ENCODE measurements at places on chromosomes 6 and 20.
A peak's percentile ranks its signal among the peaks of the same experiment; 100 is the strongest.

GRCh38 chr6:148214667-148215066 lies 128.0 kb upstream of the SASH1 start:
- no peak for DNase-seq

- DNase-seq, result no peak
Observed at GRCh38 chr20:62015540-62016288, 50.0 kb downstream of the TAF4 start.

DNA sequence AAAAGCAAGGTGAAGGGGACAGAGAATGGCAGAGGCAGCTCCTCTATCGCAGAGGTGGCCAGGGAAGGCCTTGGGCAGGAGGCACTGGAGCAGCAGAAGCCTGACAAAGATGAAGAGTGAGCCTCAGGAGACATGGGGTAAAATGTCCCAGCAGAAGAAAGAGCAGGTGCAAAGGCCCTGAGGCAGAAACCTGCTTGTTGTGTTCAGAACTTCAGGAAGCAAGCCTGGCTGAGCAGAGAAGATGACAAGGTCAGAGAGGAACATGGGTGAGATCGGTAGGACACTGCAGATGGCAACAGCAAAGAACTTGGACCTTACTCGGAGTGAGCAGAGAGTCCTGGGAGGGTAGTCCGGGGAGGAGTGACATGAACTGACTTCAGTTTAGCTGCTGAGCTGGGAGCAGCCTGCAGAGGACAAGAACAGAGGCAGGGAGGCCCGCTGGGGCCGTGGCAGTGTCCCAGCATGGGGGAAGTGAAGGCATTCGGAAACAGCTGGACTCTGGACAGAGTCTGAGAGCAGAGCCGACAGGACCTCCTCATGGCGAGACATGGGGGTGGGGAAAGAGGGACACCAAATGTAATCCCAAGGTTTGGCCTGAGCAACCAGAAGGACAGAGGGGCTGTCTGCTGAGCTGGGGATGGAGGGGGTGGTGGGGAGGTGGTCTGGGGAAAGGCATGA lies 106.3 kb downstream of the PREX1 start:
- DNase-seq, result no peak

GRCh38 chr6:90975741-90976140 lies 388.9 kb upstream of the MAP3K7 start:
- no peak for DNase-seq

DNA sequence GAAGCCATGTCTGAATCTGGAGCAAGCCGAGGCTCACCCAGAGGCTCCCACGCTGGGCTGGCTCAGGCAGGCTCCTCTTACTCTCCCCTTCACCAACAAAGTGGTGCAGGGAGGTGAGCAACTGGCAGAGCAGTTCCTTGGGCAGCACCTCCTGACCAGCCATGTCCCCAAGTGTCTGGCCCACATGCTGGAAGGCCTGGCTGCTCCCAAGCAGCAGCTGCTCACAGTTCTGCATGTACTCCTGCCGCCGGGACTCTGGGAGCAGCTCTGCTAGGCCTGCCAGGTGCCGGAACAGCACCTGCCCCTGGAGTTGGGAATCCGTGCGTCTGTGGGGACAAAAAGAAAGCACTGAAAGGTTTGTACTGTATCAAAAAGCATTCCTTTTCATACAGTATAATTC lies 57.1 kb upstream of the LYRM2 start:
- DNase-seq, result no peak

GRCh38 chr6:56073315-56073714 lies 174.1 kb downstream of the COL21A1 start:
- DNase-seq, result no peak

GRCh38 chr6:111944541-111944940 lies 71.3 kb upstream of the FYN start:
- no peak for DNase-seq

DNA sequence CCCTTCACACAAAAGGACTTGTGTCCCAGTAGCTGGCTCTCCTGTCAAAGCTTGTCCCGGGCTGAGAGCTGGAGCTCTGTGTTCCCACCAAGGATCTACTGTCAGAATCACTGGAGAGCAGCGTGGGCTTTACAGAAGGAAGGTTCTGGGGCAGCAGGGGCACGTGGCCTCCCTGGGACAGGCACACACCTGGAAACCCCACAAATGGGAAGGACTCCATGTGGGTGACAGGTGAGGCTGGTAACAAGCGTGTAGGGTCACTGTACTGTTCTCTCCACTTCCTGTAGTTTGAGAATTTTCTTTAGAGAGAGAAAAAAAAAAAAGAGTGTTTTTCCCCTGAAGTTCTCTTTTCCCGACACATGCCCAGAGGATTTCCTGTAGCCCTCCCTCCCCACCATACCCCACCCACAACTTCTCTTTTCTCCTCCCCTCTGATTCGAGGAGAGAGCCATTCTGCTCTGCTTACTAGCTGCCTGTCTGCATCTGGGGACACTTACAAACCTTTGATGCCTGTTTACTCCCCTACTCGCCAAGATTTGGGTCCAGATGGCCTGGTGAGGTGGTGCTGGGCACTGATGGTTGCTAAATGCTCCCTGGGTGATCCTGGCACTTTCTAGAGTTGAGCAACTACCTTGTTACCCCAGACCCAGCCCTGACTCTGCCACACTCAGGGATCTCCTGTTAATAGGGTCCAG lies 84.1 kb upstream of the SIRPA start:
- DNase-seq, result no peak

DNA sequence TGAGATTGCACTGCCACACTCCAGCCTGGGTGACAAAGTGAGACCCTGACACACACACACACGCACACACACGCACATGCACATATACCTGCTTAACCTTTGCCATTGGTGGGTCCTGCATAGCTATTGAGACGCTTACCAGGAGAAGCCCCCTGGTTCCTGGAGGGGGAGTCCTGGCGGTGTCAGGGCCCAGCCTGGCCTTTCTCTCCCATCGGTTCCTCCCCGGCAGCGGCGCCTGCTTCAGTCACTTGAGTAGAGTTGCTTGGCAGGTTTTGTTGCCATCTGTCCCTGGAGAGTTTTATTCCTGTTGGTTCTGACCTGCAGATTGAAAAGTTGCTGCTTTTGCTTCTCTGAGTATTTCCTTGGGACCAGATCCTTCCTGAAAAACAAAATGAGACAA lies 20.6 kb upstream of the FAM209A start:
- no peak for DNase-seq

DNA sequence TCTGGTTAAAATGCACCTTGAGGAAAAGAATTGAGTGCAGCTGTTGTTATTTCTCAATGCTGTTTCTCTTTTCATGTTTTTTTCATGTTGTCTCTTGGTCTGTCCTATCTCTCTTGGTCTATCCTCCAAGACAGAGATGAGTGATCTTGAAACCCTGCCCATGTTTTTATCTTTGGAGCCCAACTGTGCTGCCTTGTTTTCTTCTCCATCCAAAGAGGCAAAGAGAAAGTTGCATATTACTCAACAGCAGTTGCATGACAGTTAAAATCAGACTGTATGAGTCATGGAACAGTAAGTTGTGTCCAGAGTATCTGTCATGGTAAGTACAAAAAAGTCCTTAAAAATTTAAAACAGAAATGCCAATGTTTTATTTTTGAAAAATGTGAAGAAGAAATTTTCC lies 26.2 kb downstream of the BCAS1 start:
- no peak for DNase-seq

DNA sequence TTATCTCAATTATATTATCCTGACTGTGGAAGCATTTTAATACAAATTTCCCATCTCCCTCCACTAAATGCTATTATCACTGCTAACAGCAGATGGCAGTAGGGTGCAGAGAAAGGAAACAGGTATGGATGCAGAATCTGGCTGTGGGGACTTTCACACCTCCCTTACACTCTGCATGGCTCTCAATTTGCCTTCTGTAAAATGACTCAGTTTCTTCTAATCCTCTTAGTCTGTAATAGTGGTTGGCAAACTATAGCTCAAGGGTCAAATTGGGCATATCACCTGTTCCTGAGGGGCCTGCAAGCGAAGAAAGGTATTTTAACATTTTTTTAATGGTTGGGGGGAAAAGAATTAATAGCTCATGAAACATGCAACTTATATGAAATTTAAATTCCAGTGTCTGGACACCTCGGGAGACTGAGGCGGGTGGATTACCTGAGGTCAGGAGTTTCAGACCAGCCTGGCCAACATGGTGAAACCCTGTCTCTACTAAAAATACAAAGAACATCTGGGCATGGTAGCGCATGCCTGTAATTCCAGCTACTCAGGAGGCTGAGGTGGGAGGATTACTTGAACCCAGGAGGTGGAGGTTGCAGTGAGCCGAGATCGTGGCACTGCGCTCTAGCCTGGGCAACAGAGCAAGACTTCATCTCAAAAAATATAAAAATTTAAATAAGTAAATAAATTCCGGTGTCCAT lies 83.5 kb downstream of the ZMYND8 start:
- DNase-seq, result peak; percentile 40

DNA sequence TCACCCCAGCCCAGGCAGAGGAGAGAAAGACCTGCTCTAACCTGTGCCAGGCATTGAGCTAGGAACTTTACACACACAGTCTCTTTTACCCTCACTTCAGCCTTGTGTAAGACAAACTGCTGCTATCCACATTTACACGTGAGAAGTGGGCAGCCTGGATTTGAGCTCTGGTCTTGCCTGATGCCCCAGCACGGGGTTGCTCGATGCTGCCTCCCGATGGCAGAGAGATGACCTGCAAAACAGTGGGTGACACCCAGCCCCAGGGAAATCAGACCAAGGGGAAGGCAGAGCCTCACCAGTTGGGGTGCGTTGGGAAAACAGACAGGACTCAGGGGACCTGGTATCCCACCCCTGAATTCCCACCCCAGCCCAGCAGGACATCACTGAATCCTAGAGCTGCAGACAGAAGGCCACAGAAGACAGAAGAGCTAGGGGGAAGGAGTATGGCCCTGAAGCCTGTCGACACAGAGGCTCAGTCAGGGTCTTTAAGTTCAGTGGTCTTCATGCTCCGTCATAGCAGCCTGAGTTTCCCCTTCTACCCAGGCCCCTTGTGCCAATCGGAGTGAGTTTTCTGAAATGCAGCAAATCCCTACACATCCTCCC lies 990 bp downstream of the BPI start:
- DNase-seq, result no peak

DNA sequence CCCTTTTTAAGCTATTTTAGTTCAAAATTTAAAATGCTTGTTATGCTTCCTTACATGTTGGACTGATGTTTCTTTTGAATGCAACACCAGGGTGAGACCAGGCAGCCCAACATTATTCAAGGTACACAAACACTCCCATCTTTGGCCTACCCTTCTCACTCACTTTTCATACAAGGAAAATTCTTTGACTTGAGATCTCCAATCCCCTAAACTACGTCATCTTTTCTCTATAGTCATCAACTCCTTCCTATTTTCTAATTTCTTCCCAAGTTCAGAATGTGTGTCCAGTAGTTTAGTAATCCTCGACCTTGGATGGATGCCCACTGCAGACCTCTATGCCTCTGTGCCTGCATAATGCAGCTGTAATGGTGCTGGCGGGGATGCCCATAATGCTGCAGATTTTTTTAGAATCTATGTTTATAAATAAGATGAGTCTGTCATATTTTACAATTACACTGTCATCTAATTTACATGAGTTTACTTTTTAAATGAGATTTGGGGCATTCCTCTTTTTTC lies 108.7 kb downstream of the ID4 start:
- DNase-seq, result no peak

GRCh38 chr20:63090052-63090451 lies 83.3 kb upstream of the BHLHE23 start:
- DNase-seq, result no peak

DNA sequence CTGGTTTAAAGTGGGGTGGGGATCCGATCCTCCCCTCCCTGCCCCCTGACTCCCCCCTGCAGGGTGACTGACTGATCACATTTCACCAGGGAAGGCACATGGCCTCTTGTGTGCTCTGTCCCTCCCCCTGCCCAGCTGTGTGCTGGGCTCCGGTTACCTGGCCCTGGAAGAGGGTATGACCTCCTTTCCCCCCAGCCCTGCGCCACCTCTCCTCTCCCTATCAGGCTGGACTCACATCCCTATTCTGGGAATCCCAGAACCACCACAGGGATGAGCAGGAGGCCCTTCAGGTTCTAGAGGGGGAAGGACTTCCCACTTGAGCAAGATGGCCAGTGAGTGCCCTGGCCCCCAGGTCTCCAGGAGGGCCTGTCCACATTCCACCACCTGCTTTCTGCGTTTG lies 2.1 kb upstream of the IP6K3 start:
- no peak for DNase-seq

Measured in SHP77 (cell line).